ENCODE measurements at places on chromosomes 4 and X. TPM values are rescaled to one million over a fixed set of nuclear protein-coding genes. Genes with fewer than 3 reads are reported as not detected.

ADRA2C gene
- total RNA-seq: 0.72 TPM

MAGEA2 gene
- not detected for total RNA-seq

MMRN1 gene
- total RNA-seq: 1.4 TPM

PNMA6F gene
- total RNA-seq: not detected

PHEX gene
- total RNA-seq: 0.46 TPM

SYTL5 gene
- 2.2 TPM for total RNA-seq

Measured in smooth muscle cell of the pulmonary artery (primary cell).